Stimulated activated CD8-positive, alpha-beta memory T cell treated with anti-CD3 and anti-CD28 coated beads, Interleukin-4, amount 100 ng/mL, for 1 hour (primary cell): ENCODE measurements at places on chromosomes 16 and 17.

- DNase-seq: no peak
Observed at GRCh38 chr17:64042700-64043485, 22.5 kb upstream of the ICAM2 start.

- no peak for DNase-seq
Observed at GRCh38 chr17:57939797-57940196, 15.4 kb downstream of the CUEDC1 start.

DNA sequence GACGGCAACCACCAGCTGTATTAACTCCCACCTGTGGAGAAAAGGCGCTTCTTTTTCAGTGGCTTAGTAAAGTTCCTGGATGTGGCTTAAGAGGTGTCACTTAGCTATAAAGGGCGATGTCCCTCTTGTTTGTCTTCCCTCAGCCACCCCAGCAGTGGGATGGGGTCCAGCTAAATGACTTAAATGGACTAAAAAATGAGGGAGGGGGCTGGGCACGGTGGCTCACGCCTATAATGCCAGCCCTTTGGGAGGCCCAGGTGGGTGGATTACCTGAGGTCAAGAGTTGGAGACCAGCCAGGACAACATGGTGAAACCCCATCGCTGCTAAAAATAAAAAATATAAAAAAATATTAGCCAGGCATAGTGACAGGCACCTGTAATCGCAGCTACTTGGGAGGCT lies 667.5 kb upstream of the RBFOX1 start:
- no peak for DNase-seq

DNA sequence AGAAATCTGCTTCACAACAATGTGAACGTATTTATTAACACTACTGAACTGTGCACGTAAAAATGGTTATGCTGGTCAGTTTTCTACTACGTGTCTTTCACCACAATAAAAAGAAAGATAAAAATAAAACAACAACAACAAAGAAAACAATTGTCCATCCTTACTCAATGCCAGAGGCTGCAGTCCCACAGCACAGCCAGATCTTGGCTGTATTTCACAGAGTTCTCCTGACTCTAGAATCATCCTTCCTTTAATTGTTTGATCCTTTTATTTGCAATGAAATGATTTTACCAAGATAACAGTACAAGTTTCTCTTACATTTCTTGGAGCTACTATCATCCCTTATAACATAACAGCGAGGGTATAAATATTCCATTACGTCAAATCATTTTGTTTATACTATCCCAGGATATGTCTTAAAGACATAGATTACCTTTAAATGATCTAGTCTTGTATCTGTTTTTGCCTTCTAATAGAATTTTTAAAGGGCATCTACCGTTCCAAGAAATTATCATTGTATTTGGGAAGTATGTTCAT lies 103.3 kb downstream of the SLC39A11 start:
- DNase-seq: no peak

DNA sequence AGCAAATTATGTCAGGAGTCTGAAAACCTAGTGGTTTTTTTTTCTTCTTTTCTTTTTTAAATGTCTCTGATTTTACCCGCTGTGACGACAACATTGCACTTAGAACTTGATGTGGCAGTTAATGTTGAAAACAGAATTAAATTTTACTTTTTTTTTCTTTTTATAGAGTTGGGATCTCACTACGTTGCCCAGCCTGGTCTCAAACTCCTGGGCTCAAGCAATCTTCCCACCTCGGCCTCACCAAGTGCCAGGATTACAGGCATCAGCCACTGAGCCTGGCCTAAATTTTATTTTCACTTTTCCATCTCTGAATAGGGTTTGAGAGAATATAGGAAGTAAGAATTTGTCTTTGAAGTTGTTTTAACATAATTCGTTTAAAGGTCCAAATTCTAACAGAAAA lies 52.6 kb downstream of the CDK12 start:
- no peak for DNase-seq

DNA sequence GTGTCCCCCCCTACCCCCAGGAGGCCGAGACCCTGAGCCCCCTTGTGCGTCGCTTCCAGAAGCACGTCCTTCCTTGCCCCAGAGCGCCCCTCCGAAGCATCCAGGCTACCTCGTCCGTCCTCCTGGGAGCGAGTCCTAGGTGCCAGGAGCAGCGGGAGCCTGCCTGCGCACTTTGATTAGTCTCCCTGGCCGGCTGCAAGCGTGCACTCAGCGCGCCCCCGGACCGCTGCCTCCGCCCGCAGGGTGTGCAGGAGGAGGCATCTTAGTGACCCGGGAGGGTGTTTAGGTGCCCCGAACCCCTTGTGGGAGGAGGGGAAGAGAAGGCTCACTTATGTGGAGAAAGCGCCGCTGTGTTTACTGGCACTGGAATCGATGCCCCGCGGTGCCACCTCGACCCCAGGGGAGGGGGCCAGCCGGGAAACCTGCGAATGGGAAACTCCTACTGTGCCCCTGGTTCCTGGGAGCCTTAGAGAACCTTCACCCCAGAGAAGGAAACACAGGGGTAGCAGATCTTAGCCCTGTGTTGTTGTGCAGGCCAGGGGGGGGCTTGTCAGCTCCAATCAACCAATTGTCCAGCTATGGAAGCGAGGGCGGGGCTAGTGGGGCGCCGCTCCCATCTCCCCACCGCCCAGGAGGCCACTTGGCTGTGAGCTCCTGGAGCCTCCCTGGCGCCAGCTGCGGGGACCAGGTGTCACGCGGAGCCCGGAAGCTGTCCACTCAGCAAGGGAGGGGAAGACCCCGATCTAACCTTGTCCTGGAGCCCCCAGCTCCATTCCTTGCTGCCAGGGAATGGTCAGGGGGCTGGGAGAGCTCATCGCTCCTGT lies 922.8 kb upstream of the EEF2KMT start:
- no peak for DNase-seq

GRCh38 chr17:44222112-44222869 lies 2.8 kb upstream of the UBTF start:
- peak; percentile 17 for DNase-seq

- no peak for DNase-seq
Observed at GRCh38 chr16:6148361-6148760, 1050.8 kb upstream of the EEF2KMT start.

GRCh38 chr17:16212793-16213192 lies 2.5 kb downstream of the NCOR1 start:
- no peak for DNase-seq

DNA sequence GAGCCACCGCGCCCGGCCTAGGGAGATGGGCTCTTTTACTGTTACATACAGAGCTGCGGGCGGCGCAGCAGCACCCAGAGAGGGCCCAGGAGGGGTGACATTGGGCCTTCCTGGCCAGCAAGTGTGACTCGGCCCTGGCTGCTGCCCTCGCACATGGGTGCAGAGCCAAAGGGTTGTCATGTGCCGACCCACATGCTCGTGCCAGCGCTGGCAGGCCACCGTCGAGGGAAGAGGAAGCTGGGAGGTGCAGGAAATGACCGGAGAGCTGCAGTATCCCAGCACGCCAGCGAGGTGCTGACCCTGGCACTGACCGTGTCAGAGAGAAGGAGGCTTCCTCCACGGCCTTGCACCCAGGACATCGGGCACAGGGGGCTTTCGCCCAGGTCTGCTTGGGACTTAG lies 8.0 kb downstream of the ENDOV start:
- DNase-seq: no peak

DNA sequence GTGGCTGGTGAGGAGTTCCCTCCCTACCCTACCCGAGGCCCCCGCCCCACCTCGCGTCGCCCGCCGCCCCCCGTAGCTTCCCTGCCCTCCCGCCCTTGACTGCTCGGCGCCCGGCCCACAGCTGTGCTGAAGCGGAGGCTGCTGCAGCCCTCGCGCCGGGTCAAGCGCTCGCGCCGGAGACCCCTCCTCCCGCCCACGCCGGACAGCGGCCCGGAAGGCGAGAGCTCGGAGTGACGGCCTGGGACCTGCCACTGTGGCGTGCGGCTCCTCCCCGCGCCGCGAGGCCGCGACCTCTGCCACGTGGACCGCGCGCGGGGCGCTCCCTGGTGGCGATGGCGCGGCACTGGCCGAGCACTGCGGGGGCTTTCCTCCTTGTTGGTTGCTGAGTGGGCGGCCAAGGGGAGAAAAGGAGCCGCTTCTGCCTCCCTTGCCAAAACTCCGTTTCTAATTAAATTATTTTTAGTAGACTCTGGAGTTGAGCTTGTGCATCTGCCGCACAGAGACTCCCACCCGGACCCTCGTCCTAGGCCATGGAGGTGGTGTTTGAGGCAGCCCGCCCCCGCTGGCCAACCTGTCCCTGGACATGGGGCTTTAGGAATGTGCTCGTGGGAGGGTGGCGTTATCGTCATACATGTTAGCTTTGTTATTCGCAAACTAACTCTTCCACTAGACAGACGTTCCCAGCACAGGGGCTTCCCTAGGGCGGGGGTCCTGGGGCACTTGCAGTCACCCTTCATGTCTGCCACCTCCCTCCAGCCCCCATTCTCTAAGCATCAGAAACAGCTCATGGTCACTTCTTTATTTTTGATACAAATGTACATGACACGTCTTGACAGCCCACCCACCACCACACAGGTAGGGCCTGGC lies 4.4 kb downstream of the TP53I13 start:
- no peak for DNase-seq

- DNase-seq: peak; percentile 19
Observed at GRCh38 chr16:11328172-11329070, 16.8 kb upstream of the RMI2 start.

- no peak for DNase-seq
Observed at GRCh38 chr17:13114601-13115031, 96.8 kb upstream of the ELAC2 start.

- DNase-seq: no peak
Observed at GRCh38 chr17:14201988-14202380, 34.7 kb downstream of the CDRT15 start.

DNA sequence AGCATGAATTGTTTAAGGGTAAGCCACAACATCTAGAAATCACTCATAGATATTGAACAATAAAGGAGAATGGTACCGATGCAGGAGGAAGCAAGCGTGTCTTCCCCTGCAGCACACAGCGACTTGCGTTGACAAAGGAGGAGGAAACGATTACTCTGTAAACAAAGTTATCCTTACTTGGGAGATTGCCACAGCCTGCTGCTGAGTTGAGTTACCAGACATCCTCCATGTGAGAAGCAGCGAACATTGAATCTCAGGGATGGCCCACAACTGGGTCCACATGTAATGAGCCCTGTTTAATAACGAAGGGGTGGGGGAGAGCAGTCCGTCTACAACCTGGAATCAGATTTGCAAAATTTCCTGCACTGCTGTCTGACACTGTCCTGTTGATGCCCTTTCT lies 27.7 kb downstream of the CLUH start:
- no peak for DNase-seq

DNA sequence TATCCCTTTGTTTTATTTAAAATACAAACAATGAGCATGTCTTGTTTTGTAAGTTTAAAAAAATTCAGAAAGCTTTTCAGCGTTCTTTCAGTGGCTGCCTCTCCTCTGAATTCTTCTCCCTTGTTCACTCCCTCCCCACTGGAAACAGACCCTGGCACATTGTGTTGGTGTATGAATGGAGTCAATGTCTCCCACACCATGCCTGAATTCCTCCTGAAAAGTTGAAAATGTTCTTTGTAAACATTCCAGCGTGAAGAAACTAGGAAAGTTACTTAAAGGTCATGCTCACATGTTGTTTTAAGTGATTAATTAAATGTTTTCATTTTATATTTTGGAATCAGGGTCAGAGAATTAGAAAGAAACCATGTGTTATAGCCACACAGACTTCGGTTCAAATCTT lies 136.9 kb upstream of the DYNLRB2 start:
- no peak for DNase-seq

- DNase-seq: no peak
Observed at GRCh38 chr17:9541718-9542117, 33.9 kb downstream of the STX8 start.

GRCh38 chr16:12703935-12704334 lies 99.8 kb downstream of the CPPED1 start:
- no peak for DNase-seq

- DNase-seq: no peak
Observed at GRCh38 chr17:22409160-22409751, 716.9 kb downstream of the KCNJ18 start.

DNA sequence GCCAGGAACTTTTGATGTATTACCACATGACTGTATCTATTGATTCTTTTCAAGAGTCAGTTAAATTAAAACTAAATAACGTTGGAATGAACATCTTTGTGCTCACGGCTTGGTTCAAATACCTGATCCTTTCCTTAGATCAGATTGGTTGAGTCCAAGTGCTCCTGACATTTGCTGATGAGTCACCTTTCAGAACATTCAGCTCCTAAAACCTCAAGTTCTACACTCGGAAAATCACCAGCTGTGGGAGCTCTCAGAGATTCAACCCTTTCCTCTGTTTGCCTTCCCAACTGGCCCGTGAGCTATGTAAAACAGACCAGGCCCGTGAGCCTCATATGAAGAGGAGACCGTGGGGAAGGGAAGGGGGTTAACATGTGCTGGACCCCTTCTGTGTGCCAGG lies 68.1 kb downstream of the RTN4RL1 start:
- DNase-seq: no peak

DNA sequence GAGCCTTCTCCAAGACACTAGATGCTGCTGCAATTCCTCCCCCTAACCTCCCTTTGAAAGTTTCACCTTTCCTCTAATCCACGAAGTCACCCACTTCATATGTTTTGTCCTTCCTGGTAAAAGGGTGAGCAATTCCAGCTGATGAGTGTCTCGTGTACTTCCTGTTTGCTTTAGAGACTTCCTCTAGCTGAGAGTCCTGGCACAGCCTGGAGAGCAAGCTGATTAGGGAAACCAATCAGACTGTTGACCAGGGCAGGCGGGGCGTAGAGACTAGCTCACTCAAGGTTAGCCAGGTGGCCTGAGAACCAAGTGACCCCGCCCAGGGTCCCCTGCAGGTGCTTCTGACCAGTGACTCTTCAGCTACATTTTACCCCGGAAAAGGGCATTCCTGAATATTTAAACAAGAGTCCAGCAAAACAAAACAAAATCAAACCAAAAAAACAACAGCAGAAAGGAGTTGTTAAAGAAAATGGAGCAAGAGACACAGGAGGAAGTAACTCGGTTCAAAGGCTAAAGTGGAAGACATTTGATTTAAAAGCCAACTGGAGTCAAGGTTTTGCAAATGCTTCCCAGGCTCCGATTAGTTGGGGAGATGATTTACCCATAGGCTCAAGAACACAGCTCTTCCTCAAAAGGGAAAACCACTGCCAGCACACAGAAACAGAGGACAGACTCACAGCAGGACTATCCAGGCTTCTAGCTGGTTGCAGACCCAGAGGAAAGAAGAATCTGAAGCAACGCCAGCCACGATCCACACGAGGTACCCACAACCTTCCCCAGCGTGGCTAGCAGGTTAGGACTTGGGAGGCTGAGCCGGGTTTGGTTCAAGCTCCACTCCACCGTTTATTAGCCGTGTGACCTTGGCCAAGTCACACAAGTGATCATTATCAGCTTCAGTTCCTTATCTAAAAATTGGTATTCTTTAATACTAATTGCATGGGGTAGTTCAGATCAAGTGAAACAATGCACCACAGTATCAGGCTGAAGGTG lies 13.4 kb downstream of the HSPB9 start:
- no peak for DNase-seq

GRCh38 chr17:18362698-18363100 lies 651 bp downstream of the SHMT1 start:
- no peak for DNase-seq
